ENCODE measurements at places on chromosomes 2 and 18. TPM values are rescaled to one million over a fixed set of nuclear protein-coding genes. Genes with fewer than 3 reads are reported as not detected.

Gene IRS1
- 17.8 TPM for total RNA-seq

Gene TGIF1
- total RNA-seq = 8.1 TPM

- H3K27me3 ChIP-seq = peaks cover 5% of the 10 kb centered on the region
- H3K4me3 ChIP-seq = no peak overlapping the region
- no peak overlapping the region for H3K27ac ChIP-seq
- H3K4me1 ChIP-seq = no peaks in the 10 kb centered on the region
Observed at GRCh38 chr2:107160640-107161239, 274.8 kb upstream of the ST6GAL2 start.

DNA sequence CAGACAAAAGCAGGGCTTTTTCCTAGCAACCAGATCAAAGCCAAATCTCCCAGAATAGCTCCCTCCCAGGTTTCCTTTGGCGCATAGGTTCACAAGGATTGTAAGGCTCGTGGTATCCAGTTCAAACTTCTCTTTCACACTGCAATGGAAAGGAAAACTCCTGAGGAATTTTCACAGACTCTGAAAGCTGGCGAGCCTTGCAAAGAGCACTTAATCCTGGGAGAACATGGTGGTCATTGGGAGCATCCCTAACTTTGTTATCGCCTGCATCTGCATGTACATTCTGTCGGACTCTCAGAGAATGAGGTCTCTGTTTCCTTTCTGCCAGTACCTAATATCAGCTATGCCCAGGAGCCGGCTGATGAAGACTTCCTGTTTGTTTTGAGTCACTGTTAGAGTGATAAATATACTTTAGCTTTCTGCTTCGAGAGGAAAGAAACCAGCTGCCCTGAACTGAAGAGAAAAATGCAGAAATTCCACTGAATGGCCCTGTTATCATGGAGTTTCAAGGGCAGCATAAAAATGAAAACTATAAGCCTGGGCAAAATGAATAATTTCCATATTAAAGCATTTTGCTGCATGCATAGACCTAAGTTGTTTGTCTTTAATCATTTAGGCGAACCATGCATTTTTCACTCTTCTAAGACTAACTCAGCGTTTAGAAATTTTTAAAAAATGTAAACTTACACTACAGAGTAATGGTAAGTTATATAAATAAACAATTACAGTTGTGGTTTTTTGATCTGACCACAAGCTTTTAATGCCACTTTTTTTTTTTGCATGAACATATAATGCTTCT, 76.4 kb upstream of the ZEB2 start:
- peaks cover 9% of the 10 kb centered on the region for H3K4me1 ChIP-seq
- H3K27ac ChIP-seq = peak overlapping the region; percentile 9
- H3K27me3 ChIP-seq = no peaks in the 10 kb centered on the region

DNA sequence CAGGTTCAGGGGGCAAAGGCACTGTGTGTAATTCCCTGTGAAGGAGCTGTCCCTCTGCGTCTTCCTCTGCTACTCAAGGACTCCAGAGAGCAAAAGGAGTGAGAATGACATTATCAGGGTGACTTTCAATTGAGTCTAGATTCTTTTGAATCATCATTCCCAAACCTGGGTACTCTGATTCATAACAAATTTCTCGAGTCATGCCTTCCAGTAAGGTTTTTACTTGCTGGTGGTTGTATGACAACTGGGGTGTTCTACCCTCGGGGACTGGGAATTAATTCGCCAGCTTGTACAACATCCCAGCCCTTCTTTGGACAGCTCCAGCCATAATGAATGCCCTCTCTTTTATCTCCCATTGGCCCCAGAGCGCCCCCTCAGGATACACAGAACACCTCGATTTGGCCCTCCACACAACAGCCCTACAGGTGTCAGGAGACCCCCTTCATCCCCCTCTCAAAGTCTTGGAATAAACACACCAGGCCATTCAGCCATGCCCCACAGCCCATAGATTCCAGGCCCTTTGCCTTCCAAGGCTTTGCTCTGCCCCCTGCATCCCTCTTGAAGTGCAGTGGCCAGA, 254.5 kb downstream of the KLHL29 start:
- H3K27me3 ChIP-seq = no peaks in the 10 kb centered on the region
- no peak overlapping the region for H3K27ac ChIP-seq

GRCh38 chr18:42850174-42851083, 265.1 kb downstream of the RIT2 start:
- no peaks in the 10 kb centered on the region for H3K4me1 ChIP-seq
- H3K27ac ChIP-seq = no peak overlapping the region
- no peak overlapping the region for H3K4me3 ChIP-seq
- H3K36me3 ChIP-seq = no peaks in the 10 kb centered on the region
- DNase-seq = no peak

Data from left ventricle myocardium inferior (tissue), 1 donor.